ENCODE measurements at places on chromosomes 5 and 9.

DNA sequence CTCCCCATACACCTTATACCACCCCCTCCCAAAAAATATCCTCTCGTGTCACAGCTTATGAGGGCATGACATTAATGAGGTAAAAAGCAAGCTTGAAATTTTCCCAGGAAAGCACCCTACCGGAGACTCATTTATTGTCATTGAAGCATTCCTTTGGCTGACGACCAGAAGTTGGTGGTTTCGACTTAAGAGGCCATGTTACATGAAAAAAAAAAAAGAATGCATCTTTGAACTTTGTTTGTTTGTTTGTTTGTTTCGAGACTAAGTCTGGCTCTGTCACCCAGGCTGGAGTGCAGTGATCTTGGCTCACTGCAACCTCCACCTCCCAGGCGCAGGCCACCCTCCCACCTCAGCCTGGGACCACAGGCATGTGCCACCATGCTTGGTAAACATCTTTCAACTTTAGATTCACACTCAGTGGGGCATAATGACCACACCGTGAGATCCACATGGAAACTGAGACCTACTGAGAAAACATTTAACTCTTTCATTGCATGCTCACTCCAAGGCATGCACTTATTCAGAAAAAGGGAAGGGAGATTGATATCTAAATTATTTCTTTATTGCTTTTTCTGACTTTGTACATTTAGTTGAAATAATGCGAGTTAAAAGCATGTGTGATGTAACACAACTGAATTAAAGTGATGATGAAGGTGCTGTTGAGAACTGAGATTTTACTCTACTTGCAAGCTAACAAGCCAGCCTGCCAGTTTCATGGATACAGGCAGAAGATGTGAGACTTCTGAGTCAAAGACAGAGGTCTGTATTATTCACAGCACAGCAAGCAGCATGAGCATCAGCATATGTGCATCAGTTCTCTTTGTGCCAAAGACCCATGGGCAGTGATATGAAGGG is 5.1 kb upstream of the RAB14 start:
- no peak for DNase-seq

GRCh38 chr5:106092455-106092854 is 1578.3 kb downstream of the EFNA5 start:
- DNase-seq, result no peak

DNA sequence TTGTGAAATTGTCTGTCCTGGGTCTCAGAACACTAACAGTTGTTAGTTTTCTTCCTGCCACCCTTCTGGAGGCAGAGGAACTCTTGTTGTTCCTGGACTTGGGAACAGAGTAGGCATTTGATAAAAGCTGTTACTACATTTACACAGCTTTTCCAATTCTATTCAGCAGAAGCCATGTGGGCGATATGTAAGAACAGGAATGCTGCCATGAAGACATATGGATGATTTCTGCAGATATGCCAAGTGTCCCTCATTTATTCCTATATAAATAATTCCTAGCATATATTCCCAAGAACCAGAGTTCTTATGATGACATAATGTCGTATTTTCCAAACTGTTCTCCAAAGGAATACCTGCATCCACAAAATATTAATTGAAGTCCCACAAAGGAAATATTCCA is 135.9 kb upstream of the DAB2 start:
- no peak for DNase-seq

DNA sequence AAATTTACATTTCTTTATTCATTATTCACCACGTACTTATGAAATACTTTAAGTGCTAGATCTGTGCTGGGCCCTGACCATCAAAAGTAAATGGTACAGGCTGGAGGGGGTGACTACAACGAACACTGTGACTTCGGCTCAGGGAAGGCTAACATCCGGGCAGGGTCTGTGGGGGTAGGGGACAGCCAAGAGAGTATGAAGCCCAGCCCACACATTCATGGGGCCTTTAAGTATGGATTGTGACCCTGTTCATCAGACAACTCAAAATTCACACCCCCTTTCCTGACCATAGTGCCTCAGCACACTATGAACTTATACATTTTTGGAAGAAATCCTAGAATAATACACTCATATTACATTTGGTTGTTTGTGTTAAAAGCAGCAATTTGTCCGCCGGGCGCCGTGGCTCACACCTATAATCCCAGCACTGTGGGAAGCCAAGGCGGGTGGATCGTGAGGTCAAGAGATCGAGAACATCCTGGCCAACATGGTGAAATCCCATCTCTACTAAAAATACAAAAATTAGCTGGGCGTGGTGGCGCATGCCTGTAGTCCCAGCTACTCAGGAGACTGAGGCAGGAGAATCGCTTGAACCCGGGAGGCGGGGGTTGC is 33.3 kb downstream of the MORN5 start:
- no peak for DNase-seq

- DNase-seq, result no peak
Measured at GRCh38 chr5:43588842-43589241, 14.1 kb upstream of the NNT start.
